GOT3 (cell line): ENCODE measurements at places on chromosomes 4 and X.

- no peak for DNase-seq
Observed at GRCh38 chrX:133333154-133333750, 82.0 kb downstream of the GPC4 start.

DNA sequence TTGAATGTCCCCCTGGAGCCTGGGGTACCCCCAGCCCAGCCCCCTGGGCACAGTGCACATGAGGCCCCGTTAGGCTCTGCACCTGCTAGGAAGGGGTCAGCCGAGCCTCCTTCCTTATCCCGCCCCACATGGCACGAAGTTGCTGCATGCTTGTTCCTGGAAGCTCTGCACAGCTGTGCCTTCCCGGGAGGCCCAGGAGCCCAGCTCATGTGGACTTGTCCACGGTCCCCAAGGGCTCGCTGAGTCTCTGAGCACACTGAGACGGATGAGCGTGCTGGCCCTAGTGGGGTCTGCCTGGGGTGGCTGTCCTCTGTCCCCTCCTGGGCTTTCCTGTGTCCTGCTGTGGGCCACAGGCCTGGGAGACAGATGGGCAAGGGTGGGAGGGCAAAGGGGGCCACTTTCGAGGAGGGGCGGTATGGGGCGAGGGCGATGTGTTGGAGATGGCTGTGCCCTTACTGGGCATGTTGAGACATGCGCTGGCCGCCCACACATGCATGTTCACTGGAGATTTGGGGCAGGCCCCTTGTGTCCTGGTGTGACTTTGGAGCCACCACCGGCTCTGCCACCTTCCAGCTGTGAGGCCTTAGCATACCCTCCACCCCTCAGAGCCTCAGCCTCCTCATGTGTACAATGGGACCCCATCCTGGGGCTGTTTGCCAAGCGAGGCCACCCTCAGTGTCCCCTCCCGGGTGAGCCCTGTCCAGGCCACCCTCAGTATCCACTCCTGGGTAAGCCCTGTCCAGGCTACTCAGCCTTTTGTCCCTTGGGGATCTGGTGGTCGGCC, 237.6 kb downstream of the AFAP1 start:
- DNase-seq = no peak

DNA sequence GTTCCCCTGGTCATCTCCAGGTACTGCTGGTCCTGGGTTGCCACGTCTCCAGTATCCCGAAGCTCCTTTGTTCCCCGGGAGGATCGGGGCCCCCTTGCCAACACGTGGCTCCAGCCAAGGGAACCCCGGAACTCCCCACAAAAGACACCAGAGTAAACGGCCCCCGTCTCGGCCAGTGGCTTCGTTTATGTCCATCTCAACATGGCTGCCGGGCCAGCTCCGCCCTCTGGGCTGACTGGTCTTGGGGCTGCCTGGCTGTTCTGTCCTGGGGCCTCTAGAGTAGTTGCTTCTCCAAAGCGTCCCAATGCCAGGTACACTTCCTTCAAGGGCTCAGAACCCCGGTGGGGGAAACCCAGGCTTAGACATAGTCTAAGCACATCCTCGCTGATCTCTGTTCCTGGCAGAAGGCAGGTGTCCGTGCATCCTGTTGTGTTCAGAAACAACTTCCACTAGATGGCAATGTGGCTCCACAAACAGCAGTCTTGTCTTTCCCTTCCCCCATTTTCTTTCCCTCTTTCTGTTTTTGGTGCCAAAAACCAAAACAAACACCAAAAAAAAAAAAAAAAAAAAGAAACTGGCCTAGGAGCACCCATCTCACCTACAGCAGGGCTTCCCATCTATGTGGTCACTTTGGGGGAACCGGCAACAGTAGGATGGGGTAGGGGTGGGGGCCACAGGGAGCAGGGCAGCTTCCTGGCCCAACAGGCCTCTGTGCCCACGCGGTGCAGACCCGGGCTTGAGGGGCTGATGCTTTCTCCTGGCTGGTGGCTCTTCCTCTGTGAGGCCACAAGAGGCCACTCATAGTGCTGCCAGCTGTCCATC, 35.3 kb downstream of the NBDY start:
- no peak for DNase-seq

- DNase-seq = no peak
Observed at GRCh38 chr4:126869967-126870366, 762.8 kb upstream of the INTU start.

- no peak for DNase-seq
Observed at GRCh38 chr4:28682847-28683246, 1822.2 kb downstream of the STIM2 start.
